Stimulated activated CD8-positive, alpha-beta memory T cell treated with anti-CD3 and anti-CD28 coated beads, Interleukin-2, amount 100 ng/mL, for 1 hour (primary cell): ENCODE measurements at places on chromosomes 3 and 15.

DNA sequence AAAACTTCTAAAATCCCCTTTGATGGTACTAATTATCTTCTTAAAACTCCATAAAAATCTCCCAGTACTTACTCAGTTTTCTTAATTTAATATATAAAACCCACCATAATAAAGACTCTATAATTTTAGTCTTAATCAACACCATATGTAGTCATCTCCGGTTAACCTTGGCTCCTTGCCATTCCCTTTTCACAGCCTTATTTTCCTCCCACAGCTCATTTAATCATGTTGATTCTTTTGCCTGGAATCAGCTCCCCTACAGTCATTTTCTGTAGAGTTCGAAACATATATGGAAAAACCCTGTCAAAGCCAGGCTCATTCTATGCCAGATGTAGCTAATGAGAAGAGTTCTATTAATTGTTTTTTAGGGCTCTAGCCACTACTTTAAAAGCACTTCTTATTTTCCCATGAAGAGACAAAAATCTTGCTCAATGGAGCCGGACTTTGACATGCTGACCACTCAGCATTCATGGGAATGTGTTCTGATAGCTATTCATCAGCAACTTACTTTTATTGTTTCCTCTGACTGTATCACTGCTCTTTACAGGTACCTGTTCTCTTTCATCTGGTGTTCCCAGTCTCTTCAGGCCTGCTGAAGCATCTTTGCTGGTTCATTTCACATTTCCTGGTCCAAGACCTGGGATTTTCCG is 573.4 kb downstream of the NAALADL2 start:
- DNase-seq = no peak

DNA sequence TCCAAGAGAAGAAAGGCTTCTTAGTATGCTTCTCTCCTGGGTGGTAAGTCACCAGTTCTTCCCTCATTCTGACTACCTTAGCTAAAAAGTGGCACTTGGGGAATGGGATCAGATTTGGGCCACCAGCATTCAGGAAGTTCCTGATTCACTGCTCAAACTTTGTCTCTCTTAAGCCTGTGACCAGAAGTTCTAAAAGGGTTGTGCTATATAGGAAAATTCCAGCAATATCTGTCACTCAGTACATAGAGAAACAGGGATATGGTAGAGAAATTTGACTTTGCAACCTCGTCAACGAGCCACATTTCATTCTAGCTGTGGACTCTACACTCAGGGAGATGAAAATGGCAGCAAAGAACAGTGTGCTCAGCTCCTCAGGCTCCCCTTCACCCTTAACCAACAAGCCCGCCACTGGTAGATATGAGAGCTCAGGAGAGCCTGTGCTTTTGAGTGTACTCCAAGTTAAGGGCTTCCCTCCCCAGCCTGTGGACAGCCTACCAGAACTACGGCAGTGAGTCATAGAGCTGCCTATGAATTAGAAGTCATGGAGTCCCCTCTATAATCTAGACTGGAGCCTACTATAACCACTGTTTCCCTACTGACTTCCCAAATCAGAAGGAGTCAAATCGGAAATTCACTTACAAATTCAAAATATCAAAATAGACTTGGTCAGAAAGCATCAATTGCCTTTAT is 52.6 kb upstream of the MYO5C start:
- no peak for DNase-seq

DNA sequence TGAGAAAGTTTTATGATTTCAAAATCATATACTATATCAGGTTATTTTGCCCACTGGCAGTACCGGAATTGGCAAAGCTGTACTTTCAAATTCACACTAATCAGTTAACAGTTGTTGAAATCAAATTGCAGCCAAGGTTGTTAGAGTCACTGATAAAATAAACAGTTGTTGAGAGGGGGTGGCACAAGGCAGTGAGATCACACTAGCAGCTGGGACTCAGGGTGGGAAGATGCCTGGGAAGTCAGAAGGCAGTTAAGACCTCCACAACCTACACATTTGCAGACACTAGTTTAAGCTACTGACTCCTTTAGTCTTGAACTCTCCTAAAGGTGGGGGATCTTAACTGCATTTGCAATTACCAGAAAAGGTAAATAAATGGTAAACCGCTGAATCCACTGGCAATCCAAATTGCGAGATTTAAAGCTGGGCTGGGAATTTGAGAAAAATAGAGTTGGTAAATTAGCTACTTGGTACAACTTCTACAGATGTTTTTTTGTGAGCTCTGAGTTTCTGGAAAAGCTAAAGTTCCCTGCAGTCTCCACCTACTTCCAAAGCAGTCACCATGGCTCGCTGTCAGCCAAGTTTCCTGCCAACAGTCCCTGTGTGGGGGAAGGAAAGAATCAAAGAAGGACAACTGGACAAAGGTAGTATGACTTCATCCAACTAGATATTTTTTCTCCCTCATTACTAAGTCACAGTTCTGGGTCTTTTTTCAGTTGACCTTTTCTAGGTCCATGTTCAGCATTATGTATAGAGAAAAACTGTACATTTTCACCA is 105.7 kb downstream of the ZNF385D start:
- DNase-seq = no peak

GRCh38 chr3:123370819-123371218 is 78.1 kb downstream of the ADCY5 start:
- no peak for DNase-seq

DNA sequence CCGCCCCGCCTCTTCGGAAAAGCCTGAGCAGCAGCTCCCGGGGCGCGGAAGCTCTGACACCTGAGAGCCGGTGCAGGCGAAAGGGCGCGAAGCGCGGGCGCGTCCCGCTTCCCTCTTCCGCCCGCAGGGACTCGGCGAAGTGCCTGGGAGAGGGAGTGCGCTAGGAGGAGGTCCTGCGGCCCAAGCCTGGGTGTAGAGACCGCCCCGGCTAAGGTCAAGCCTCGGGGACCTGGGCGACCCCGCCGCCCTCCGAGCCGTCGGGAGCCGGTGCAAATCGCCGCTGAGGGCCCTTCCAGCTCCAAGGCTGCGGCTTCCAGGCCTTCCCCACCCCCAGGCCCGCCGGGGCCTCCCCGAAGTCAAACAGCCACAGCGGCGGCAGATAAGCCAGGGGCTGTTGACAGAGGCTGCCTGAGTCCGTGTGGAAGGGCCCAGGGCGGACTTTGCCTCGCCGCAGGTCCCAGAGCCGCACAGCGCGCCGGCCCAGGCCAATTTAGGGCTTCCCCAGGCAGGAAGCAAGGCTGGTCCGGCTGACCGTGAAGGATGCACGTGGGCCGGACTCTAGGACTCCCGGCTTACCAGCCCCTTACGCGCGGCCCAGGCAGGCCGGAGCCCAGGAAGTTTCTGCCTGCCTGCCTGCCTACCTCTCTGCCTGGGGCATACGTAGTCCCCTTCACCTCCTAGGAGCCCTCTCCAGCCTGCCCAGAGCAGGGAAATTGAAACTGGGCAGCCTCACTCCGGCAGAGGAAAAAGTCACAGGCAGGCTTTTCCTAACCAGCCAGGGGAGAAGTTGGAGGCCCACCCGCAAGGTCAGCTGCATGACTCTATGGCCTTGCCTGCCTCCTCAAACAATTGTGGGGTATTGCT is 2.3 kb downstream of the ITPKA start:
- DNase-seq = no peak

- DNase-seq = no peak
These were observed 59.4 kb upstream of the IMPG2 start for GRCh38 chr3:101379658-101380376.

DNA sequence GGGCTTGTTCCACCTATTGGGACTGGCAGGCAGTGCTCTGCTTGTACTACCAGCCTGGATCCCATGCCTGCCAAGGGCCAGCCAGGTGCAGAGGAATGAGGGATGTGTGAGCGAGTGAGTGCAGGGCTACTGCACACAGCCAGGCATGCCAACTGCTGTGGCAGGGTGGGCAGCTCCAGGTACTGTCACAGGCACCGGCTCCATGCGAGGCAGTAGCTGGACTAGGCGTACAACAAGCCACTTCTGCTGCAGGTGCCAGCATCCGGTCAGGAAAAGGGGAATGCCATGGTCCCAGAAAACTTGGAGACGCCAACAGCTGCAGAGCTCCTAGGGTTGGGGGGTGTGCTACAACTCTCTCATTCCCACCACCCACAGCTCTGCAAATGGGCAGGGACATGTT is 1356.7 kb downstream of the SI start:
- no peak for DNase-seq

DNA sequence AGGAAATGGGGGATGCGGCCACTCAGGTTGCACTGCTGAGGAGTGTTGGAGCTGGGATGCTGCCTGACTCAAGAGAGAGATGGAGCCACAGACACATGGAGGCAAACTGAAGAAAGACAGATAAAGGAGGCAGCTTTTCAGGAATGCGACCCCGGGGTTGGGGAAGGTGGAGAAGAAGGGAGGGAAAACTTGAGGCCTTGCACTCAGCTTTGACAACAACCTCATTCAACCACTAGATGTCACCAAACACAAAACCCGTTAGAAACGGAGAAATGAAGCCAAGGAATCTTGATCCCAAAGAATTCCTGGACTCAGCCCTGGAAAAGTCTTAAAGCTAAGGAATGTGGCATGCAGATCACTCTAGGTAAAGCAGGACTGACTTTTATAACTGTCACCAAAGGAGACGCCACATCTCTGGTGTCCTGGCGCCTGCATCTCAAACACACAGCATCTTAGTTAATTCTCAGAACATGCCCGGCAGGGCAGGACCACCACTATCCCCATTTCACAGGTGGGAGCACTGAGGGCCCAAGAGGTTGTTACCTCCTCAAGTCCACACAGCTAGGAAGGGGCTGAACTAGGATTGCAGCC is 59.6 kb upstream of the LMCD1 start:
- DNase-seq = no peak

GRCh38 chr3:69770219-69770618 is 31.0 kb downstream of the MITF start:
- no peak for DNase-seq

GRCh38 chr3:7695049-7695448 is 806.6 kb upstream of the LMCD1 start:
- DNase-seq = no peak

GRCh38 chr15:84961707-84962106 is 19.9 kb upstream of the PDE8A start:
- DNase-seq = no peak

DNA sequence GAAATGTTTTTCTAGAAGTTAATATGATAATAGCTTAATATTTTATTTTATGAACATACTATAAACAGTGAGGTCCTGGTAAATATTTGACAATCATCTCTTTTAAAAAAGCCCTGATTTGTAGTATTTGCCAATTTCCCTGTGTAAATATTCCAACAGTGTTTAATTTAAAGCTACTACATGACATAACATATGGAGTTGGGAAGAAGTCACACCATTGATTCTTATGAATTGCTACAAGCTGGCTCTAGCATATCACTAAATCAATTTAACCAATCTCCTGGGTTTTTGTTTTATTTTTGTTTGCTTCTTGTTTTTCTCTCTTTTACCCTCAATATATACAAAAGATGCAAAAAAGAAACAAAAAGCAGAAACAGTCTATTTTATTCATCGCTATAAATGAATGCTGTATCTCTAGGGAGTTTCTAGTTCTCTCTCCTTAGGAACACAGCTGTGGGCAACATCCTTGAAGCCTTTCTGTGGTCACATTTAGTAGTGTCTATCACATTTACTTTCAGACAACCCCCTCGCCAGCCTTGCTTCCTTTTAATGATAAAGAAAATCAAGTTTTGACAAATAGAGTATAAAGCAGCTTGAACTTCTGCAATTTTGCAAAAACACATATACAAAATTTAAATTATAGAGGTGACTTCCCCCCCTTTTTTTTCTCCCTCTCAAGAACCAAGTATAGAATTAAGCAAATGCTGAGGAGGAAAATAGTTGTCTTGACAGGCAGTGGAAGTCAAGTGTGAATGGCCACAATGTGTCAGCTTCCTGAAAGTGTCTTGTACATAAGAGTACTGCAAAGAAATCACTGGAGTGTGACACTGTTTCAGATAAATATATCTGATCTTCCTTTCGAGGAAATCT is 21.4 kb downstream of the CCR1 start:
- no peak for DNase-seq

DNA sequence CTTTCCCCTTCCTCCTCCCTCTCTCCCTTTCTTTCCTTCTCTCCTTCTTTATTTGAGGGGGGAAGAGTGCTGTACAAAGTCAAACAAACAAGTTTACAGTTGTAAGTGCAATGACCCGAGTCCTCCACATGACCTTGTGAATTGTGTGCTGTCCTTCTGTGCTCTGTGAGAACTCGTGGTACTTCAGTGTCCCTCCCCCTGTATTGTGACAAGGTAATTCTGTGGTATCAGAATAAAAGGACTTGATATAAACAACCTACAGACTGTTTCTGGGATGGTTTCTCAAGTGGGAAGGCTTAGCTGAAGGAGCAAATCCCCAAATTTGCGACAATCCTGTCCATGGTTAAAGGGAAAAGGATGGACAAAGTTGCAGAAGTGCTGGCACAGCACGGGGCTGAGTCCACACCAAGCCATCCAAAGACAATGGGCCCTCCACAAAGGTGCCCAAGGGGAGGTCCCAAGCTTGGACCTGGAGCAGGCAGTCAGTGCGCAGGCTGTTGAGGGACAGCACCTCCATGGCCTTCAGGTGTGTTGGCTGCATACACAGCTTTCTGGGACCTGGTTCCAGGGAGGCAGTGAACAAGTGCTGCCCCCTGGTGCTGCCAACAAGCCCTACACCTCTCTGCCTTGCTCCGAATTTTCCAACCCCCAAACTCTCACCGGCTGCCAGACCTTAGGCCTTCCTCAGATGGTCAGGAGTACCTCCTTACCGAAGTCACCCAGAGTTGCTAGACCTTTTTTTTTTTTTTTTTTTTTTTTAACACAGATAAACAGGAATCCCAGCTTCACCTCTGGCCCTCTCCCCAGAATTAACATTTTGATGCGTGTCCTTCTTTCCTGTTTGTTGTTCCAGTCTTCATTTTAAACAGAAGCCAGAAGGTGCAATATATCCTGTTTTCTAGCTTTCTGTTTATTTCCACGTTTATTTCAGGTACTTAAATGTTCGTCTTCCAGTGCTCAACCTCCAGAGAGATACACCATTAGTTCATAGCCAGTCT is 2.6 kb upstream of the APEH start:
- DNase-seq = peak; percentile 47

DNA sequence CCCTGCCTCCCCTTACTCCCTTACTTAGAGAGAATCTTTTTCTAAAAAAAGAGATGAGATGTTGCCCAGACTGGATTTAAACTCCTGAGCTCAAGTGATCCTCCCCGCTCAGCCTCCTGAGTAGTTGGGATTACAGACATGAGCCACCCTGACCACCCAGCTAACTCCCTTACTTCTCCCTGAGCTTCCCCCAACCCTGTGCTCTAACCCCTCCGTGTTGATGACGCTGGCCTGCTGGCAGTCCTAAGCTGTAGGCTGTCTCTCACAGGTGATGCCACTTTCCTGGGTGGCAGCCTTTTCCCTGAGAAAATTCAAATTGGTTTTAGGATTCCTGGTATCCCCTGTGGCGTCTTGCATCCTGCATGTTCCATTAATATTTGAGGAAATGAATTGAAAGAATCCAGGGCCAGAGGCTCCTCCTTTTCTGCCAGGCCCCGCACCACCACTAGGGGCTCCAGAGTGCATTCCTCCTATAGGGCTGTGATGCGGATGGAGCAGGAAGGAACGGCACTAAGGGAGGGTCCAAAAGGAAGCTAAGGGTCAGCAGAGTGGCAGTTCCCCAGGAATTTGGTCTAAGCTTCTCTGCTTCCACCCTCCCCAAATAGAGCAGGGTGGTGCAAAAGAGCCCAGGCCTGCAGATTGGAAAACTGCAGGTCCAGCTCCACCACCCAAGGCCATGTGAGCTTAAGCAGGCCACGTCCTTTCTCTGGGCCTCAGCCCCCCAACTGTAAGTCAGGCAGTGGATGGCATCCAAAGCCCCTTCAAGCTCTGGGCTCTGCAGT is 101.1 kb downstream of the DAPK2 start:
- peak; percentile 37 for DNase-seq

GRCh38 chr15:91634179-91634578 is 219.3 kb upstream of the SLCO3A1 start:
- DNase-seq = no peak
